Stimulated activated CD8-positive, alpha-beta memory T cell treated with anti-CD3 and anti-CD28 coated beads, Interleukin-4, amount 100 ng/mL, for 4 hours (primary cell): ENCODE measurements at places on chromosomes 7 and 10.

- no peak for DNase-seq
Observed at GRCh38 chr7:129264534-129264933, 39.7 kb downstream of the AHCYL2 start.

- no peak for DNase-seq
Observed at GRCh38 chr10:63273577-63273976, 140.4 kb downstream of the NRBF2 start.

GRCh38 chr10:4742217-4742616 is 83.8 kb upstream of the AKR1E2 start:
- DNase-seq: no peak

DNA sequence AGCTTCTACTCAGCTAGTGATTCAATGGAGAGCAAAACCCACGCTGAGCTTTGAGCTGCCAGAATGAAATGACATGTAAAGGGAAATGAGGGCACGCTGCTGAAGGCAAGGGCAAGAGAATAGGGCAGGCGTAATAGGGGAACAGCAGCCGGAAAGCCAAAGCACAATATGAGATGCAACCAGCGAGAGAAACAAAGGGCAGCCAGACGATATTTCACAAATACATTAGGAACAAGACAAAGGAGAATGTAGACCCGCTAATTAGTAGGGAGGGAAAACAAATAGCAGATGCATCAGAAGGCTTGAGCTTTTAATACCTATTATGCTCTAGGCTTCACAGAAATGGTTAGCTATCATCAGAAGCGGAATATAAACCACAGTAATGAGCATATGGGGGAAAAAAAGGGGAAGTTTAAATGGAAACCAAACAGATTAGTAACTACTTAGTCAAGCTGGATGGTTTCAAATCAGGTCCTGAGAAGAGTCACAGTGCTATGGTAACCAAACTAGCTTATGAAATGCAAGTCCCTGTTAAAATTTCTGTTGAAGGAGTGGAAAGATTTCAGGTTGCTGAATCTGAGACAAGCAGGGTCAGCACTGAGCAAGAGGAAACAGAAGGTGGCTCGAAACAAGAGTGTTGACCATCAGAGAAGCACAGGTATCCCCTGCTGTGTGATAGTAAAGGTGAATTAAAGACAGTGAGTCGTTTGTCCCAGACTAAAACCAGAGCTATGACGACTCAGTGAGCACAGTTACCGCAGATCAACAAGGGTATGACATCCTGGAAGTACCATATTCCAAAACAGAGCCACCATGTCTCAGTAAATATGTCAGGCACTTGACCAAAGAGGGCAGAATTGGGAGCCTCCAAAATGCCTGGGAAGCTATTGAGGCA is 496.9 kb upstream of the CELF2 start:
- DNase-seq: no peak

DNA sequence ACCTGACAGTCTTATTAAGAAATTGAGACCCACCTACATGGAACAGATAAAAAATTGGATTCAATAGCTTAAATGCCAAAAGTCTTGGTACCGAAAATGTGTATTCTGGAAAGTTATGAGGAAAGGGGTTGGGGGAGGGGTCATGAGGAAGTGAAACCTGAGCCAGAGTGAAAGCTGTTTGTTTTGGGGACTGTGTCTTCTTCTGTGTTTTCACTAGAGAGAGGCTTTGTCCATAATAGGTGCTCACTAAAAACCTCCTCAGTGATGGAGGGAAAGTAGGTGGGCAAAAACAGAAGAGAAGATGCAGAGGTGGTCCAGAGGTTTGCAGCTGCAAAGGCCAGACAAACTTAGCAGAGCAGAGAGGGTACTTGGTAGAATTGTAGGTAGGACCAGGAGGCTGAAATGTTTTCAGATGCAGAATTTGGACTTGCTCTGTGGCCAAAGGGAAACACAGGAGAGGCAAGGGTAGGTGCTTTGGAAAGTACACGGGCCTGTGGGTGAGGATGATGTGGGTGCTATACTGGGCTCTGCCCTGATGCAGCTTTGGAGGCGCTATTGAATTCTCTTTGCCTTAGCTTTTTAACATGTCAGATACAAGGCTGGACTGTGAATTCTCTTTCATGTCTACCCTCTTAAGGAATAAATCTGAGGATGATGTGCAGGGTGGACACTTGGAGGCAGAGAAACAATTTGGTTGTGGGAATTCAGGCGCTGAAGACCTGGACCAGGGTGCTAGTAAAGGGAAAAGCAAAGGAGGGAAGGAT is 254.6 kb downstream of the PTEN start:
- DNase-seq: no peak

DNA sequence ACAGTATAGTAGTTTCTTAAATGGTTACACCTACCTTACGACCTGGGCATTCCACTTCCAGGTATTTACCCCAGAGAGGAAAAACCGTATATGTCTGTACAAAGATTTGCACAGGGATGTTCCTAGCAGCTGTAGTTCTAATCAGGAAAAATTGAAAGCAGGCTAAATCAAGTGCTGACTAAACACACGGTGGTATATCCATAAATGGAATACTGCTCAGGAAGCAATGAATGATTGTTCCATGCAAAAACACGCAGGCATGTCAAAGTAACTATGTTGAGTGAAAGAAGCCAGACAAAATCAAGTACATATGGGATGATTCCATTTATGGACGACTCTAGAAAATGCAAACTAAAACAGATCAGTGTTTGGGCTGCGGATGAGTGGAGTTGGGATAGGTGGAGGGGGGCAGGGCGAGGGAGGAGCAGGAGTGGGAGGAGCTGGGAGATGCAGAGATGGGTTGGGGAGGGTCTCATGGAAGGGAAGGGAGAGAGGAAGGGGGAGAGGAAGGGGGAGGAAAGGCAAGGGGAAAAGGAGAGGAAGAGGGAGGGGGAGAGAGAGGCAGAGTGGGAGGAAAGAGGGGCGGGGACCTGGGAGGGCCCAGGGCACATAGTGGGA is 484 bp upstream of the MSRB2 start:
- no peak for DNase-seq

- DNase-seq: no peak
Observed at GRCh38 chr10:10644676-10645385, 372.8 kb upstream of the CELF2 start.

DNA sequence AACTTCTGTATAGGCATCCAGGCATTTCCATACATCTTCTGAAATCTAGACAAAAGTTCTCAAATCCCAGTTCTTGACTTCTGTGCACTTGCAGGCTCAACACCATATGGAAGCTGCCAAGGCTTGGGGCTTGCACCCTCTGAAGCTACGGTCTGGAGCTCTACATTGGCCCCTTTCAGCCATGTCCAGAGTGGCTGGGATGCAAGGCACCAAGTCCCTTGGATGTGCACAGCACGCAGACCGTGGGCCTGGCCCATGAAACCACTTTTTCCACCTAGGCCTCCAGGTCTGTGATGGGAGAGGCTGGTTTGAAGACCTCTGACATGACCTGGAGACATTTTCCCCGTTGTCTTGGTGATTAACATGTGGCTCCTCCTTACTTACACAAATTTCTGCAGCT is 1645.1 kb downstream of the REEP3 start:
- no peak for DNase-seq

GRCh38 chr7:26699766-26700165 is 164.6 kb downstream of the SKAP2 start:
- no peak for DNase-seq

- DNase-seq: no peak
Observed at GRCh38 chr7:3033581-3033980, 10.1 kb downstream of the CARD11 start.

GRCh38 chr10:131230641-131231322 is 80.7 kb downstream of the TCERG1L start:
- DNase-seq: no peak

DNA sequence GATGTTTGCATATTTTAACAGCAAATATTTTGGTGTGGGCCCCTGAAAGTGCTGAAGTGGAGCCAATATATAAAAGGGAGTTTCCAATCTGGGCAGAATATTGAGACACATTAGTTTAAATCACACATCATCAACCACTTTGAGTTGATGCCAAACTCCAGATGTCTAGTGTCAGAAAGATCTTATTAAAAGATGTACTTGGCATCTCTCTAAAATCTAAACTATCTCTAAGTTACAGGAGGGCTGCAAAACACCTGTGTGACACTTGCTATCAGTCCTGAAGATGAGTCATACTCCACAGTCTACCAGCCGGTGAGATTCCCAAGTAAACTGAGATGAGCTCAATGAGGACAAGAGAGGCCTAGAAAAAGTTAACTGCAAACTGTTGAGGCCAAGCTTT is 11.4 kb downstream of the JAZF1 start:
- DNase-seq: no peak

DNA sequence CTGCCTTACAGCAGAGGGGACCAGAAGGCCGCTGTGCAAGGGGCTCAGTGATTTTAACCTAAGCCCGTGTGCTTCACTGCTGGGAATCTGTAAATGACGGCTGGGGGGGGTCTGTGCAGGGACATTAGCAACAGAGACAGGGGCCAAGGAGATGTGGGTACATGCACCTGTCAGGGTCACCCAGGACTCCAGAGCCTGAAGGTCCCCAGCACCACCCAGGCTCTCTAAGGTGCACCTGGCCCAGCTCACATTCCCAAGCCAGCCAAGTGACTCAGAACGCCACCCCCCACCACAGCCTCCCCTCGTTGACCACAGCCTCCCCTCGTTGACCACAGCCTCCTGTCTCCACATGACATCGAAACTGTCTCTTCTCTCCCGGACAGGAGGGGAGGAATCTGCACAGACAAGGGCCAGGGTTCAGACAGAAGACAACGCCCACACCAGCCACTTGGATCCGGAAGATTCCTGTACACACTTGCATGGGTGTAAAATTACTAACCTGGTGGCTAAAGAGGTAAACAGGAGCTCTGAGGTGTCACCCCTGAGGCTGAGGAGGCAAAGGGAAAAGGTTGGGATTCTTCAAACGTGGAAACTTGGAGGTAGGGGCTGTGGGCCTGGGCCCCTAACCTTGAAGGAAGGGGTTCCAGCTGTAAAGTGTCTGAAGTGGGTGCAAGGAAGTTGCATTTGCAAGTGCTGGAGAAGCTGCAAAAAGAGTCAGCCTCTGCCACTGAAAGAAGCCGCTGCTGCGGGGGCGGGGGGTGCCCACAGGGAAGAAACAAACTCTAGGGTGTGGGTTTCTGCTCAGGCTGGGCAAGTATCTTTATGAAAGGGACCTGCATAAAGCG is 27.0 kb downstream of the CALML3 start:
- DNase-seq: peak; percentile 30

DNA sequence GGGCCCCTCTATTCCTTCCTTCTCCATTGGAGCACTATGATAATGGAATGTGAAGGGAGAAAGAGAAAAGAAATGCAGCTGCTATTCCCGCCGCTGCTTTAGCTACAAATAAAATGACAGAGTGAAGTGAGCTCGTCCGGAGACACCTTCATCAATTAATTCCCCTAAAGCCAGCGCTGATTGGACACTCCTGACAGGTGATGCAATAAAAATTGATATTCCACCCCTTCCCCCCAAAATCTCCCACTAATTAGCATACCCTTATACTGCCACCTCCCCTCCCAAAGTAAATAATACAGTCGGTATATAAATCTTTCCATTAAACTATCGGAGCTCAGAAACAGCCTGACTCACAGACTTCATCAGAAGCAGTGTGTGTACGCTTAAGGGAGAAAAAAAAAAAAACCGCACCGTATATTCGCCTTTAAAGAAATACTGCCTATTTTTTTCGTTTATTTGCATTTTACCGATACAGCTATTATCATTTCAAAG is 7.3 kb downstream of the SKIDA1 start:
- no peak for DNase-seq

GRCh38 chr7:131897790-131898165 is 341.4 kb upstream of the PODXL start:
- DNase-seq: no peak

GRCh38 chr10:50993771-50994251 is 80.5 kb upstream of the PRKG1 start:
- no peak for DNase-seq

GRCh38 chr7:116334555-116334954 is 124.2 kb downstream of the TES start:
- no peak for DNase-seq

- no peak for DNase-seq
Observed at GRCh38 chr10:81957976-81958375, 83.0 kb downstream of the NRG3 start.

DNA sequence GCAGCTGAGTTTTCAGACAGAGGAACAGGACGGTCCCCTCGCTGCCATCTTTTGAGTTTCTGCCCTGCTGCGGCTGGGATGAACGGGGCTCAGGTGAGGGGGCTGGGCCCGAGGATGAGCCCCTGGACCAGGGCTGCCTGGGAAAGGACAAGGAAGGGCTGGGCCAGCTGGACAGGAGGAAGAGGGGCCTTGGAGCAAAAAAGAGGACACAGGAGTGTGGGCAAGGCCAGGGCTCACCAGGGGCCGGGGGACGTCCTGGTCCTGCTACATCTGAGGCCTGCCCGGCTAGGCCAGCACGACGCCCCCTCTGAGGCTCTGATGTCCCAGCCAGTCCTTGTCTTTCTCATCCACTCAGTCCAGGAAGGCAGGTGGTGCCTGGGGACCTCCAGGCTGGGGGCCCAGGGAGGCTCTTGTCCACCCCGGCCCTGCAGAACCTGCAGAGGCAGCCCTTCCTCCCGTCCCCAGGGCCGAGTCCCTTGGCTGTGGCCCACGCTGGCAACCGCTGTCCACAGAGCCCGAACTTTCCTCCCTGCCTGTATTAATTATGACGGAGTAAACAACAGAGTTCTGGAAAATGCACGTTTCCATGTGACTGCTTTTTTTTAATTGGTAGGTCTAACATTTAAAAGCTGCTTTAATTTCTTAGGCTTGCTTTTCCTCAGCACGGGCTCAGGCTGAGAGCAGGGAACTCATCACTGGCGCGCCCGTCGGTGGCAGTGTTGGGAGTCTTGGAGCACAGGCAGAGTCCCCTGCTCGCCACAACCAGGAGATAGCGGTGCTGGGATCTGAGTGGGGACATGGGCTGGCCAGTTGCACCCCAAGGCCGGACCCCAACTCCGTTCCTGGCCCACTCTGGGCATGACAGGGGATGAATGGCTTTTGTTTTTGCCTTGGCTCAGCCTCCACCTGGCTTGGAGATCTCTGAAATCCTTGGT is 187.7 kb downstream of the ELFN1 start:
- DNase-seq: no peak

DNA sequence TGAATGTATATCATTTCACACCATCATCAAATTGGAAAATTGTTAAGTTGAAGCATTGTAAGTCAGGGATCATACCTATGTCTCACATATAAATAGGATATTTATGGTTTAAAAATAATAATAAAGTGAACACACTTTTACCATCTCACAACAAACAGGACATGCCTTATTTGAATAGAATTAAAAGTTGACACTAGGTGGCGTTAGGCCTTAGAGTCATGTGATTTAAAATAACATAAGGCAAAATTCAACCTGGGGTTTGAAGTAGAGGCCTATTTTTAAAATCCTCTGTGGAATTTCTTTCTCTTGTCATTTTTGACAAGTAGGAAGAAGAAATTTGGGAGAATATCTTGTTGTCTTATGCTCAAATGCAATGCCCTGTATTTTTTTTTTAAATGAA is 184.7 kb upstream of the PCDH15 start:
- DNase-seq: no peak
